Mesenteric fat pad (tissue), 1 donor: ENCODE measurements at places on chromosomes 5 and 9.

DNA sequence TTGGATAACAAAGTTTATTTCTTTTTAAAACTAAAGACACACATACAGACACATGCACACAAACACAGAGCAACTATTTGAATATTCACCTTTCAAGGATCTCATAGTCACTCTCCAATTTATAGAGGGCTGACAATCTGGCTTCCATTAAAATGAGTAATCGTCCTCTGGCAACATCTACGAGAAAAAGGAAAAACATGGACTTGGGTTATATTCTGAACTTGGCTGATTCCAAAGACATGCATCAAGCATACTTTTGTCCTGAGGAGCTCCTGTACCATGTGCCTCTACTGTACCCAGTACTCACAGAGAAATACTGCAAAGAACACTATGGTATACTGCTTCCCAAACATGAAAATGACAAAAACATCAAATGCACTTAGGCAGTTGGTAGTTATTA is 15.4 kb downstream of the IARS1 start:
- DNase-seq, result no peak

GRCh38 chr9:37174247-37174646 is 53.9 kb downstream of the ZCCHC7 start:
- DNase-seq, result no peak

- no peak for DNase-seq
These were observed 215.7 kb downstream of the ICE1 start for GRCh38 chr5:5638211-5638610.

DNA sequence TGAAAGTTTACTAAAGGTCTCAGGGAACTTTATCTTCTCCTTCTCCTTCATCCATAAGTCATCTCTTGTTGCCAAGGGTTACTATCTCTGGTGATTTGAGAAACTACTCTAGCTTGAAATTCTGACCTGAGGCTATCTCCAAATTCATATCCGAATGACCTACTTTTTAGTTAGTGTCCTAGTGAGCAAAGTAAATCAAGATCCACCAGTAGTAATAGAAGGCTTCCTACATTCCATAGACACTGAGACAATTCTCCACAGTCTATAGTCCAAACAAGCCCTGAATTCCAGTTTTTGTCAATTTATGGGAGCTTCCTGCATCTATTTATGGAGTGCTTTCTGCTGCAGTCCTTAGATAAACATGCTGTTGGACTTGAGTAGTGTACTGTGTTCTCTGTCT is 5.0 kb downstream of the IL7R start:
- DNase-seq, result no peak

GRCh38 chr5:121226765-121227164 is 624.9 kb upstream of the FTMT start:
- no peak for DNase-seq

- no peak for DNase-seq
These were observed 26.8 kb downstream of the FAXDC2 start for GRCh38 chr5:154823605-154824004.

DNA sequence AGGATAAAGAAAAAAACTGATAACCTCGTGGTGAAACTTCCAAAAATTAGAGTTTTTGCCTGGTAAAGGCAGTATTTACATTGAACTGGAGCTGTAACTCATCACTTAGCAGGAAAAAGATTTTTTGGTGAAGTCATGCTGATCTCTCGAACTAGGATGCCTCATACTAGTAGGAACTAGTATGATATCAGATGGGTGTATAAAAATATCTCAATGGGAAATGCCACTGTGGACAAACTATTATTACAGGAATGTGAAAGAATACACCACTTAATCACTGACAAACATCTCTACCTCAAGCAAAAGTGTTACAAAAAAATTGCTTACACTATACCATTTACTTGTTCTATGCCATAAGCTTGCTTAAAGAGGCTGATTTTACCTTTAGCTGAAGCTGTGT is 28.4 kb downstream of the RFX3 start:
- no peak for DNase-seq

- no peak for DNase-seq
These were observed 14.1 kb downstream of the SLC25A25 start for GRCh38 chr9:128082151-128082550.

DNA sequence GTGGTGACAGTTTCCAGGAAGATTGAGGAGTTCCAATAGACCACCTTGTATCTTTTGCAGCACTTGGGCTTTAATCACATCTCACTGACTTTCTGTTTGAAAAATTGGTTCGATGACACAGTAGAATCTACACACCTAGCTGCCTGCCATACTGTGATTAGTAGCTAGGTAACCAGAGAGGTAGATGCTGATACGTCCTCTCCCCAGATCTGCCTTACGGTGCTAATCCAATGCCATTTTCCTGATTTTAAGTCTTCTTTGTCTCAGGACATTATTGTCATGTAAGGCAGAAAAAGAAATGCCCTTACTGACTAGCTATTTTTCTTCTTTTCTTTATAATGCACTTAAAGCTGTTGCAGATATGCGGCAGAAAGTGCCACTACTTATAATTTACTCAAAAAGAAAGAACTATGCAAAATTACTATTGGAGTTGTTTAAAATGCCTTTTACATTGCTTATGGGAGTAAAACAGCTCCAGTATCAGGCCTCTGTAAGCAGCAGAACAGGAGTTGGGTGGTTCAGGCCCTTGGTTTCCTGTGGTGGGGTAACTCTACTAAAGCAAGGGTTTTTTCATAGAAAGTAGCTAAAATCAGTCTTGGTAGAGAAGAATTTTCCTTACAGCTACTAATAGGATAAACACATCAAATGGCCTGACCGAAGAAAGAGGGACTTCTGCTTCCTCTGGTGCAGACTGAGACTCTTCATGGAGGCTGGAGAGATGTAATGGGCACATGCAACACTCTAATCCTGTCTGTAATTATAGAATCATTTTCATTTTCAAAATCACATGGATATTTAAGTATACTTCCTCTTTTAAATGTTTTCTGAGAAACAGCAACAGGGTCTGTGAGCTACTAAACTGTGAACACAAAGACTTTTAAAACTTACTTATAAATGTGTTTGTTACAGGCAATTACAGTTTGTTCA is 177.2 kb downstream of the MAPKAP1 start:
- no peak for DNase-seq

GRCh38 chr5:116944183-116944582 is 369.6 kb upstream of the SEMA6A start:
- DNase-seq, result no peak

GRCh38 chr5:105587963-105588662 is 2025.5 kb upstream of the NUDT12 start:
- no peak for DNase-seq

GRCh38 chr9:8703904-8704303 is 904.3 kb upstream of the DMAC1 start:
- no peak for DNase-seq

- no peak for DNase-seq
These were observed 53.0 kb downstream of the GADD45G start for GRCh38 chr9:89657765-89658164.

DNA sequence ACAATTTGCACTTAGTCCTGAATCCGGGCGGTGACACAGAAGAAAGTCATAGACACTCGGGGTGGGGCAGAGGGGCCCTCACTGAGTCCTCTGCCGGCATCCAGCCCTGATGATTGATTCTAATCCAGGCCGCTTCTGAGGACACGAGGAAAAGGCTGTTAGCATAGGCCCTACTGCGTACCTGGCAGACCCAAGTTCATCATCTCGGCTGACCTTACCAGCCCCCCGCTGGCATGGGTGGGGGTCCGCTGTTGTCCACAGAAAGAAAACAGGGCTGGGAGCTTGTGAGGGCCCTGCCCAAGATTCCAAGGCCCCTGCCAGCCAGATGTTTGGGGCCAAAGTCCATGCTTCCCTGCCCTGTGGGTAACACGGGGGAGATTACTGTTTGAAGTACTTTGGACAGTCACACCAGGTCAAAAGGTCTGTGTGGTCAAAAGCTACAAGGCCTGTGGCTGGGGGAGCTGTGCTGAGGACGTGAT is 24.5 kb downstream of the ERGIC1 start:
- DNase-seq, result no peak

- DNase-seq, result no peak
These were observed 59.2 kb downstream of the PRELID2 start for GRCh38 chr5:145775893-145776444.

DNA sequence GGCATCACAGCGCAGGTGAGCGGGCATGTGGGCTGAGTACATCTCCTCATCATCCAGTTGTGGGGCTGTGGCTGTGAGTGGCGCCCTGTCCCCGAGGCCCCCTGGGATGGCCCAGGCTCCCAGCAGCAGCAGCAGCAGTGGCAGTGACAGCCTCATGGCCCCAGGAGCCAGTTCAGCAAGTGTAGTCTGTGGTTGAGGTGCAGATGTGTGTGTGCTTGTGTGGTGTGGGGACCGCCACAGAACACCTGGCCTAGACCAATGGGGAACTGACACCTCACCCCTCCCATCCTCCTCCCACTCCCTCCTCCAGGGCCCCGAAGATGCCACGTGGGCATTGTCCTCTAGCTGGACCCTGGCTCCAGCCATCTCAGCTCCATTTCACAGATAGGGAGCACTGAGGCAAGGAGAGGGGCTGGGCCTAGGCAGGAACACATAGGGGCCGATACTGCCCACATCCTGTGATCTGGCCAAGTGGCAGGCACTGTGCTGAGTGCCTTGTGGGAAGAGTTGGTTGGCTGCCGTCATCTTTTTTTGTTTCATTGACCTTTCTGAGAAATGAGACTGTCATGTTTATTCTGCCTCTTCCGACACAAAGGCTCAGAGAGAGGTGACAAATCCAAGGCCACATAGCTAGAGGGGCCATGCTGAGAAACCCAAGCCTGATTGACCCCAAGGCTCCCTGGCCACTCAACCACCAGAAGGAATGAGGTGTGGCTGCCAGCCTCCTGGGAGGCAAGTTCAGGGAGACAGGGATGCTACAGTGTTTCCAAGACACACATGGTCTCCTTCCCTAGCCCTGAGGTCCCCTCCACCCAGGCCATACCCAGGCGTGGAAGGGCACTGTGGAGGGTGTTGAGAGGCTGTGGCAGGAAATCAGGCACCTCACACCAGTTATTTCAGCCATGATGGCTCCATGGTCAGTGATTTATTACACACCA is at the start of gene MZB1:
Gene MZB1, minus strand, starts transcription at position 213 of the 938 bp plus-strand sequence. Its CDS starts 57 bp downstream, at position 156.
- no peak for DNase-seq

- no peak for DNase-seq
These were observed 134.6 kb downstream of the RAB3C start for GRCh38 chr5:58717303-58718007.

DNA sequence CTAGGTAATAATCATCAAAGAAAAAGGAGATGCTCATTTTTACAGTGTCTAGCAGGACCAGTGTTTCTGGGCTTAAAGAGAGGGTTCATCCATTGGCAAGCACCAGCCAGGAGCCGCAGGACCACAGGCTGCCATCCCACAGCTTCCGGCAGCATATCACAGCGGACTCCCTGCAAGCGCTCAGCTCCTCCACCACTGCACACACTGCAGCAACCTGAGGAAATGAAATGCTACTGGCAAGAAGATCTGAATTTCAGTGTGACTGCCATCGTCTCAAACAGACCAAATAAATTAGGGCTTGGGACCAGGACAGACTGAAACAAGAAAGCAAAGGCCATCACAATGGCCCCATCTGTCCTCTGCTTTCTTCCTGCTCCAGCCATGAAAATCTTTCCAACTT is 114.2 kb downstream of the TTC39B start:
- DNase-seq, result no peak

DNA sequence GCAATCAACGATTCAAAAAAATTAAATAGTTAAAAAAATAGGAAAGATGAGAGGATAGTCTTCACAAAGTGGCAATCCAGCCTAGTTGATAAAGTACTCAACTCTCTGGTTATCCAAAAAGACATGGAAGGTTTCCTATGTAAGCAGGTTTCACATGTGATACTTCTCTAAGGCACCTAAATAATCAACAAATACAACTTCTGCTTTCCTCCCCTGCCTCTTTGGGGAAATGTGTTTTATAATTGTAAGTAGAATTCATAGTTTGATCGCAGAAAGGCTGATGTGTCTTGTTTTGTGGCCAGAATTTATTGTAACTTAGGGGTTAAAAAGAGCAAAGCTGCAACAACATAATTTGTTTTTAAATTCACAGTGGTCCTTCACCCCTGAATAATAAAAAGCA is 855.5 kb upstream of the DMAC1 start:
- DNase-seq, result no peak

DNA sequence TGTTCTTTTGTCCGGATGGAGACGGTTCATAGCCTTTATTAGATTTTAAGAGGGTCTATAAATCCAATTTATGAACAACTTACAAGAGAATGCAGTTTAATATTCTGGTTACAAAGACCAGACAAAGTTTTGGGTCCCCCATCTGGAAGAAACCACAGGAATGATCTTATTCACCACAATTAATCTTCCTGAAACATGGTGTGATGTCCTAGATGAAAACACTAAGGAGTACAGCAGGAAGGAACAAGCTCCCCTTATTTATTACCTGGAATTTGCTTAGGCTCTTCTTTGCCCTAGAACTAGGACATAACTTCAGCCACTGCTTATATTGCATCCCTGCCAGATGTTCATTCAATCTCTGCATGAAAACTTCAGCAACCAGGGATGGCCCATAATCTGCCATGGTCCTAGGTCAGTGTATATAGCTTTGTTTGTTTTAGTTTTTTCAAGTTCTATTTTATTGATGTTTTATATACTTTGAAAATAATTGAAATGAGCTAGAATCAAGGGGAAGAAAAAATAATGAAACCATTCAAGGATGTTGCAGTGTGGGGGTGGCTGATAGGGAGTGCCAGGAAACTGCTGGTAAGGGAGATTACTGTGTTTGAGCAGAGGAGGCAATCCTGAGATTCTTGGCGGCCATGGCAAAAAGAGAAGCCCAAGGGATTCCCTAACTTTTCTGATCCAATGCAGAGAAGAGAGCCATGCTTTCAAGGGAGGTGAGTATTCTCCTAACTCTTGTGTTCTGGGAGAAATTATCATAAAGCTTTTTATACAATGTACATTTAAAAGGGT is 16.8 kb downstream of the TXNDC8 start:
- no peak for DNase-seq

- no peak for DNase-seq
These were observed 138.1 kb downstream of the PDE4D start for GRCh38 chr5:59755476-59755875.

DNA sequence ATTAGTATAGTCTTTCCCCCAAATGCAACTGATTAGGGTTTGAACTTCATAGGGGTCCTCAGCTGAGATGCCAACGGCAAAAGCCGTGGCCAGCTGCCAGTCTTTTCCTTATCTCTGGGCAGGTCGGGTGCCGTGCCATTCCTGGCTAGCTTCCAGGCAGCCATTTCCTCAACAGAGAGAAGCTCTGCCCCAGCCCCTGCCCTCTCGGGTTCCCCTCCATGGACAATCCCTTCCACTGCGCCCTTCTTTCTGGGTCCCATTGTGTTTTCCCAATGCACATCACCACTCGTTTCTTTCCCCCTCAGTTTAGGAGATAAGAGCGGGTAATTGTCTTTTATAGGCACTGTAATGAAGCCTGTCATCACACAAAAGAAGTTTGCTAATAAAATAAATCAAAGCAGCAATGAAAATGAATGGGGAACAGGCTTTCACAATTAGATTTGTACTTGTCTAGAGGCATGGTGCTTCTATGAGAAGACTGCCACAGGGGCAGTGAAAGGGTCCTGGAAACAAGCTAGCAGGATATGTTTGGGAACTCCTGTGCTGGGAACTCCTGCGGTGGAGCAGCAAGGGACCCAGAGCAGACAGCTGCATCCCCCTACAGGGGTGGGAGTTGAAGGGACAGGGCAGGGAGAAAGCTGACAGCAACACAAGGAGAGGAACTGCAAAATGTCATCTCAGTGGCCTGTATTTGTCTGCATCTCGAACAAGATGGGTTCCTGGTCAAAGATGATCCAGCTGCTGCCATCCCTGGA is 48.0 kb upstream of the SAP30L start:
- DNase-seq, result no peak

- DNase-seq, result no peak
These were observed 41.3 kb upstream of the SMU1 start for GRCh38 chr9:33117796-33118195.
